Activated CD4-positive, CD25-positive, alpha-beta regulatory T cell treated with anti-CD3 and anti-CD28 coated beads, Interleukin-2, amount 50 U/mL, for 16 hours (primary cell): ENCODE measurements at places on chromosomes 16 and 17.

GRCh38 chr16:47465919-47466630, 4.9 kb downstream of the PHKB start:
- no peak for DNase-seq

GRCh38 chr16:76428858-76429257, 151.7 kb downstream of the CNTNAP4 start:
- DNase-seq, result no peak

DNA sequence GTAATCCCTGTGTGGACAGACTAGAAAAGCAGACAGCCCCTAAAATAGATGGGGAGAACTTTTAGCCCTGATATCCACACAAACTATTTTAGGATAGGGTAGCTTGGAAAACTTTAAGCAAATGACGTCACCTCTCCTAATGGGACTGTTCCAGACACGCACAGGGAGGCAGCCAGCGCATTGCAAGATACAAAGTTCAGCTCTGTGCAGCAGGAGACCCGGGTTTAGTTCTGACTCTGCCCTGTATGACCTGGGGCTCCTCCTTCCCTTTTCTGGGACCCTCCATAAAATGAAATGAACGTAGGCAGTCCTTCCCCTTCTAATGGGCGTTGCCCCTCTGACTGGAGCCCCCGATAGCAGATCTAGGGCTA, 6.3 kb downstream of the ZNF689 start:
- no peak for DNase-seq

- DNase-seq, result no peak
These were observed 44.8 kb upstream of the MSI2 start for GRCh38 chr17:57211543-57211942.

- no peak for DNase-seq
These were observed 104.5 kb upstream of the SEC14L1 start for GRCh38 chr17:77036136-77036840.

DNA sequence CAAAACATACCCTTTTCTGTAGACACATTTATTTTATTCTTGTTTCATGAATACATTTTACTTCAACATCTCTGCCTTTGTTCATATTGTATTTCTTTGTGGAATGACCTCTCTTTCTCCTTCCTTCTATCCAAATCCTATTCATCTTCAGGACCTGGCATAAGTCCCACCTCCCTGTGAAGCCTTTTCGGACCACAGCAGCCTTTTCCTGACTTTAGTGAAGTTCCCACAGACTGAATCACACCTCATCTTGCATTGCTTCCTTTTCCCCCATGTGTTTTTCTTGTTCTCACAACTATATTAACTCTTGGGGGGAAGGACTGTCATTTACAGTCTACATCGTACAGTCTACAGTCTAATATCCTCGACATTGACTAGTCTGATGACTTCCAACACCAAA, 58.2 kb downstream of the MFSD11 start:
- no peak for DNase-seq

- no peak for DNase-seq
These were observed 40.7 kb downstream of the ACTG1 start for GRCh38 chr17:81471818-81472456.

- DNase-seq, result no peak
These were observed 50.3 kb upstream of the SEC14L1 start for GRCh38 chr17:77090476-77090875.

DNA sequence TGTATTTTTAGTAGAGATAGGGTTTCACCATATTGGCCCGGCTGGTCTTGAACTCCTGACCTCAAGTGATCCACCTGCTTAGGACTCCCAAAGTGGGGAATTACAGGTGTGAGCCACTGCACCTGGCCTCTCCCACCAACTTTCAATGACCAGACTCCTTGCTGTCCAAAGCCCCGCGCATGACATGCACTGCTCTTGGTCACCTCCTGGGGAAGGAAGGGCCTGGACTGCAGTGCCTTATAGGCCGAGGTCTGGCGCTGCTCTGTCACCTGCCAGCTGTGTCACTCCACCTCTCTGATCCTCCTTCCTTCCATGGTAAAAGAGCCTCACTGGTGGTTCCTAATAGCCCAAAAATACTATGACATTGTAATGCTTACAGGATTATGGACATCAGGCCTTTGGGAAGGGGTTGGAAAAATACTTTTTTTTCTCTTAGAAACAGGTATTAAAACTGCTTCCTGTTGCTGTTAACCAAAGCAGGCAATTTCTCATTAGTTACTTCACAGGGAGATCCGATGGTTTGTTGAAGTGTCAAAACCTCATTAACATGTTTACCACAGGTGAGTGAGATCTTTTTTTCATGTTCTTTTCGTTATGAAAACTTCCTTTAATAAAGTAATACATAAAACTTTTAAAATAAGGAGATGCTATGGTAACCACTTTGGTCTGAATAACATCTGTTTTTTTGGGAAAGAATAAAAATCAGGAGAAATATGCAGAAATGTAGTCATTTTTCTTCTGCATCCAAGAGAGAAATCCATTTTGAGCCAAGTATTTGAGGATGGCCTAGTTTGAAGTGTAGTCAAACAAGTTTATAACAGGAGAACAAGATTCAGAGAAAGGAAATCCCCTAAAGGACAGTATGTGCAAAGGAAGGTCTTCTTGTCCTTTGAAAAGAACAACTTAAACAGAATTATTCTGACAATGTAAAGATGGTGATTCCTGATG, 35.5 kb downstream of the GRB7 start:
- no peak for DNase-seq

DNA sequence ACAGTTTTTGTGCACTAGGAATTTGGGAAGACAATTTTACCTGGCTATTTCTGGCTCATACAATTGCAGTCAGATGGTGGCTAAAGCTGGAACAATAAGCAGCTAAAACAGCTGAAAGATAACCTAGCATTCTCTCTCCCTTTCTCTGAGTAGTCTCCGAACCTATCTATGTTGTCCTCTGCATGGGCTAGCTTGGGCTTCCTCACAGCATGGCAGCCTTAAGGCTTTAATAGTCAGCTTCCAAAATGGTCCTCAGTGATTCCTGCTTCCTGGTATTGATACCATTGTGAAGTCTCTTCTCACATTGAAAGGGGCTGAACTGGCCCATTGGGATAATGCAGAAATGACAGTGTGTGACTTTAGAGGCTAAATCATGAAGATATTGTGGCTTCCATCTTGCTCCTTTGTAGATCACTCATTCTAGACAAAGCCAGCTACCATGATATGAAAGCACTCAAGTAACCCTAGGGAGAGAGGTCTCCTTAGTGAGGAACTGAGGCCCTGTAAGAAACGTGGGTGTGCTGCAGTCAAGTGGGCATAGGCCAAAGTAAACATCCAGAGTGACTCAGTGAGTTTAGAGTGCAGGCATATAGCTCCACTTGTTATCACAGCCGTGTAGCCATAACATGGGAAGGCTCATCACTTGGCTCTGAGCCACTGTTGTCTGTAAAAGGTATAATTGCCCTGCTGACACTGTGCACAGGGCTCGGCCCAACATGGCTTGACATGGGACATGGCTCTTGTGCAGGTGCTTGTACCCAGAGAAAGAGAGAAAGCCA, 5.5 kb upstream of the VKORC1 start:
- DNase-seq, result no peak

DNA sequence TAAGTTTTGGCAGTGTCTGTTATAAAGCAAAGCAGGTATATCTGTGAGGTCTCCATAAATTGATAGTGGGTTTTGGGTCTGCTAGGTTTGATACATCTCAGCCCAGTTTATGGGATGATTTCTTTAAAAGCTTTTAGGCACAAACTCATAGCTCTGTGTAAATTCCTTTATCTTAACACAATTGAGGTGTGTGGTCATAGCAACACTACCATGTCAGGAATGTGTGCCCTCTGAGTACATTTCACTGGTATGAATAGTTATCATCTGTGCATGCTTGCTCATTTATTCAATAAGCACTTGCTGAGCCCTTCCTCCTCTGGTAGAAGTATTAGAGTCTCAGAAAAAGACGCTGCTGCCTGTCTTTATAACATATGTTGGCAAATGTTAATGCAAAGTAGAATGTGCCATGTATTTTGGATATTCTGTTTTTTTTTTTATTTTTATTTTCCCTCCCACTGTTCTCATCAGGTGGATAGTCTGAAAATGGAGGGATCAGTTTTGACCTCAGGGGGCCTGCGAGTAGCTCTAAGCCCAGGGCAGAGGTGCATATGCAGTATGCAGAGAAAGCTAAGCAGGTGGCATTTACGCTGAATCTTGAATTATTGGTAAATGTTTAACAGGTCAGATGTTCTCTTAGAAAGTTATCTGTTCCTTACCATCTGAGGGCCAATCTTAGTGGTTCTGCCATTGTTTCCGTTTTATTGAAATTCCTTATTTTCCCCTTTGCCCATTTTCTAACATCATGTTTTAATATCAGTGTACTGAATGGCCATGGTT, 90.7 kb downstream of the WNT3 start:
- no peak for DNase-seq

DNA sequence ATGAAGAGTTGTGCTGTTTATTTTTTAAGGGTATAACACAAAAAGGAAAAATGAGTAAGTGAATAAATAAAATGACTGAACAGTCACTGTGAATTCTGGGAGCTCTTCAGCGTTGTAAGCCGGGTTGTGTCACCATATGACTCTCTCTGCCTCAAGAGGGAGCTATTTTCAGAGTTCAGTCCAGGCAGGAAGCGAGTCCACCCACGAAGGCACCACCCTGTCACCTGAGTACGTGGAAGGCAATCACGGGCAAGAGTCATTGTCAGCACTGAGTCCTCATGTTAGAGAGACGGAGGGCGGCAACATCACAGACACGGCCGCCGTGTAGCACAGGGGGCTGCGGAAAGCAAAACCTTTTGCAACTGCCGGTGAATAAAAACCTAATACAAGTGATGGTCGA, 227.6 kb downstream of the UTP18 start:
- no peak for DNase-seq

GRCh38 chr17:32875923-32876416, 954 bp downstream of the MYO1D start:
- DNase-seq, result no peak

- DNase-seq, result no peak
These were observed 309.2 kb downstream of the MAP2K6 start for GRCh38 chr17:69723741-69724140.

DNA sequence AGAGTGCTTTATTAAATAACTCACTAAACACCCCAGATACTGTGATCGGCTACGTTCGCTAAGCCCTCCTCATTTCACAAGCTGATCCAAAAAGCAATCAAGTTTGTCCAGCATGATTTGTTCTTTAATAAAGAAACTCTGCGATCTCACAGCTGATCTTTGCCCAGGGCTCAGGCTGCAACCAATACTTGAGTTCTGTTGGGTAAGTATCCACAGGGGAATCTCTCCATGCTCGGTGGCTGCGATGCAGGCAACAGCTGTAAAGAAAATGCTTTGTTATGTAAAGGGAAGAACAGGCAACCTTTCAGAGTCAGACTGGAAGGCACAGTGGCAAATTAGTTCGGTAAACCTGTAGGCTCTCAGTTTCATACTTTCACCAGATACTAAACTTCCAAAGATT, 67.5 kb downstream of the SHISA6 start:
- DNase-seq, result no peak

GRCh38 chr16:67561501-67561823, 864 bp upstream of the CTCF start:
- DNase-seq, result no peak

GRCh38 chr16:68496689-68497088, 42.4 kb upstream of the ZFP90 start:
- DNase-seq, result no peak

DNA sequence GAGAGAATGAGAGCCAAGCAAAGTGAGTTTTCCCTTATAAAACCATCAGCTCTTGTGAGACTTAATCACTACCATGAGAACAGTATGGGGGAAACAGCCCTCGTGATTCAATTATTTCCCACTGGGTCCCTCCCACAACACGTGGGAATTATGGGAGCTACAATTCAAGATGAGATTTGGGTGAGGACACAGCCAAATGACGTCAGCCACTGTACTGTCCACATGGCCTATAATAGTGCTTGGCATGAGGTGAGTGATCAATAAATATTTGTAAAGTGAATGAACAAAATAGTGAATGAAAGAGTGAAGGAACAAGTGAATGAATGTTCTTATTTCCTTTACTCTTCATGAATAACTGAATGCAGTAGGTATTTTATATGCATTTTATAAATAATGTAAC, 199.1 kb upstream of the GOT2 start:
- DNase-seq, result no peak

DNA sequence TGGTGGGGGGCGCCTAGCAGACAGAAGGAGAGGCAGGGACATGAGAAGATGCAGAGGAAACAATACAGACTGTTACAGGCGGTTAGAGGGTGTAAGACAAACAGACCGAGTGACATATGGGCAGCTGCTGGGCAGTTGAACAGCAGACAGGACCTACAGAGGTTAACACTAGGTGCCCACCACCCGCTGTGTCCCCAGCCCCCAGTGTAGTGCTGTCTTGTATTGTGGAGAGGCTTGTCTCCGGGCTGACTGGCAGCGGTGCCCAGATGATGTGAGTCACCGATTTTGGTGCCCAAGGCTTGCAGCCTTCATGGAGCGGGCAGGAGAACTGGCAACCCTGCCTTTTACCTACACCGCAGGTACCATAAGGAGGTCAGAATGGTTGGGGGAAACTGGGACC, 2.4 kb upstream of the CXCL16 start:
- no peak for DNase-seq

GRCh38 chr17:2058586-2059546, 4.0 kb downstream of the HIC1 start:
- DNase-seq, result no peak

DNA sequence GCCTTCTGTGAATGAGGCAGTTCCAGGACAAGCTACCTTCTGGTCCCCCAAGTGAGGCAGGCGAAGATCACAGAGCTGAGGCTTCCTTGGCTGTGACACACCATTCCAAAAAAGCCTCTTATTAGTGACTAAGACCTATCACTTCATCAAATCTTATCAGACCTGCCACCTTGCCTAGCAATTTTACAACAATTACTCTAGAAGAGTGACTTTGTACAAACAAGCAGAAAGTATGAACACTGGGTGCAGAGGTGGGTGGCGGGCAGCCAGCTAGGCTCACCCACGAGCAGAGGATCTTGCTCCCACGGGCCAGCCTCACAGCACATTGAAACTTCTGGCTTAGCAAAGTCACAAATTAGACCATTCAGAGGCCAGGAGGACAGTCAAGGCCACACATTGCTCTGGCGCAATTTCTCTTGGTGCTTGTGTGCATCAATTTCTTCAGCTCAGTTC, 2.2 kb upstream of the ICAM2 start:
- no peak for DNase-seq

DNA sequence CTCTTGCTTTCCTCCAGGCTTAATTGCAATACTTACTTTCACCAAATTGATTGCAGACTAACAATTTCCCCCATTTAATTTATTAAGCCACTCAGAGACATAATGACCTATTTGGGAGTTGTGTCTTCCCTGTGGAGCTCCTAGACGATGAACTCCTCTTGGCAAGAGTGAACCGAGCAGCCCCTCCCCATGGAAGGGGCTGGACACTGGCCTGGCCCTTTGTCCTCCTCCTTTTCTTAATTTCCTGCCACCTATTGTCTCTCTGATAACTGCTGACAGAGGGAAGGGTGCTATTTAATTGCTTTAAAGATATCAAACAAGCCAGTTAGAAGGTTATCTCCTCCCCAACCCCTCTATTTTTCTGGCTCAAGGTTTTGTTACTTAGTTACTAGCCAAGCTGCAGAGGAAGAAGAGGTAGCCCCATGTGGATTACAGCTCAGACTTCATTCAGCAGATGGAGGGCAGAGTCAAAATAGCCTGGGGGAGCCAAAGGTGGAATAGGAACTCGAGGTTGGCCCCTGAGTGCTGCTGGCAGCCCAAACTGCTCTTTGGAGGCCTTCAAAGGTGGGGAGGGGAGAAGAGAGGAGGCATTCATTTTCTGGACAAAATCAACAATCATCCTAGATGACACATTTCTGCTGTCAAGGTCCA, 3.7 kb upstream of the SSTR2 start:
- DNase-seq, result no peak
